GOT3 (cell line): ENCODE measurements at places on chromosomes 5 and 9.

GRCh38 chr5:180114304-180115003 lies 42.9 kb upstream of the RNF130 start:
- DNase-seq, result no peak

- no peak for DNase-seq
Observed at GRCh38 chr5:135693371-135693955, 114.7 kb upstream of the CXCL14 start.

GRCh38 chr5:154648706-154649105 lies 106.5 kb upstream of the LARP1 start:
- no peak for DNase-seq

- DNase-seq, result no peak
Observed at GRCh38 chr5:141515946-141516671, 27.2 kb downstream of the PCDHGC5 start.

GRCh38 chr9:5515261-5515650 lies 4.9 kb downstream of the PDCD1LG2 start:
- no peak for DNase-seq

GRCh38 chr9:98410185-98410697 lies 154.8 kb upstream of the TBC1D2 start:
- DNase-seq, result no peak

GRCh38 chr9:69204326-69204725 lies 30.2 kb downstream of the TJP2 start:
- no peak for DNase-seq

GRCh38 chr9:107243742-107244141 lies 39.3 kb upstream of the RAD23B start:
- DNase-seq, result no peak

- DNase-seq, result no peak
Observed at GRCh38 chr9:13292782-13293181, 13.3 kb upstream of the MPDZ start.

DNA sequence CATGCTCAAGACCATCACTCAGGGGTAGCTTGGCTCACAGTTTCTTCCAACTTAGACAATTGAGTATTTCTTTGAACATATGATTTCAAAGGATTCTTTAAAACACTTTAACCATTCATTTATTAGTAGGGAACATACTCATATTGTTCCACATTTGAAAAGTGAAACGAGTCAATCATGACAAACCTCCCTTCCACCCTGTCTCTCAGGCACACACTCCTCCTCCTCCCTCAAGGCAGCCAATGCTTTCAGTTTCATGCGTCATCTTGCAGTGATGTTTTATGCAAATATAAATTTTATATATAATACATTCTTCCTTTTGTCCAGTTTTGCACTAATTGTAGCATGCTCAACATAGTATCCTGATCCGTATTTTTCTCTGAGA lies 126.0 kb upstream of the BOD1 start:
- DNase-seq, result no peak

- no peak for DNase-seq
Observed at GRCh38 chr5:107563959-107564544, 106.7 kb downstream of the EFNA5 start.

- DNase-seq, result no peak
Observed at GRCh38 chr5:32541241-32541640, 44.1 kb upstream of the SUB1 start.

- DNase-seq, result no peak
Observed at GRCh38 chr5:133847301-133847700, 121.1 kb downstream of the C5orf15 start.

GRCh38 chr9:15606643-15607472 lies 54.0 kb downstream of the CCDC171 start:
- no peak for DNase-seq

GRCh38 chr9:134046894-134047681 lies 20.7 kb downstream of the BRD3 start:
- DNase-seq, result no peak

DNA sequence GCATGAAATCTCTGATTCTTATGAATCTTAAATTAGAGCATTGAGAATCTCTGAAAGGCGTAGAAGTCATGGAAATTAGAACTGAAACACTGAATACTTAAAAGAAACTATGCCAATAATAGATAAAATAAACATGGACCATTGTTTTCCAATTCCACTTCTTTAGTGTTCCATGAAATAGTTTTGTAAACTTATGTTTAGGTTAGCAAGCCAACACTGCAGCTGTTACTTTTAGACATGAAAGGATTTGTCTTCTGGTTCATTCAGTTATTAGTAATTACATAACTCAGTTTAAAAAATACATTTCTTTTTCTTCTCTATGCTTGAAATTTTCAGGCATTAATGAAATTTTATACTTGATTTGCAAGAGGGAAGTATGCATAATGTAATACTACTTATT lies 733.4 kb upstream of the NUDT12 start:
- DNase-seq, result no peak

GRCh38 chr9:27276193-27277030 lies 20.5 kb downstream of the EQTN start:
- no peak for DNase-seq

GRCh38 chr5:1101961-1102713 lies 9.7 kb downstream of the SLC12A7 start:
- no peak for DNase-seq

DNA sequence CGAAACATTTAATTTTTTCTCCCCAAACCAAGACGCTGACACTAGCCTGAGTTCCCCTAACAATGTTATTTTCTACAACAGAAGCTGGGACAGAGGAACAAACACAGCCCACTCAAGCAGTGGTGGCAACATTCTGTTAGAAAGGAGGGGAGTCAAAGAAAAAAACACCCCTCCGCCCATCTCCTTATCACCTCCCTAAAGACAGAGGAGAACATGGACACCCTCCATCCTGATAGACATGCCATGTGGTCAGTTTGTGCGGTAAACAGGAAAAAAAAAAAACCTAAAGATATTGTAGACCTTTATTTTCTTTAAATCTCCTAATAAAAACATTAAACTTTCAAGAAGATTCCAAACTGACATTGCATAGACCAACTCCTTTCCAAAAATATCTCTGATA lies 2.9 kb upstream of the DPM2 start:
- no peak for DNase-seq

DNA sequence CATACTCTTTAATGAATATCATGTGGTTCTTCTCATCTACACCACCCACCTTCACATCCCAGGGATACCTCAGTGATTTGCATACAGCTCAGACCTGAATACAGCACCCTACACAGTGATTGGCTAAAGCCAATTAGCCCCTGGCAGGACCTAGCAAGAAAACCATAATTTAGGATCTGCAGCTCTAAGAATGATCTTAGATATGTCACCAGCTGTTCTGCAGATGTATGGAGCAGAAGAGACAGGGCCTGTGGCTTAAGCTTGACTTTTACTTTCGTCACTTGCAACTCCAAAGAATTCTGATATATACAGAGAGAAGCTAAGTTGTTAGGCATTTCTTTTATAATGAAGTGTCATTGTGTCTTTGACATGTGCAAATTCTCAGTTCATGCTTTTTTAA lies 483.2 kb upstream of the C9orf72 start:
- no peak for DNase-seq

GRCh38 chr5:53557386-53557785 lies 3.1 kb upstream of the NDUFS4 start:
- DNase-seq, result no peak

- no peak for DNase-seq
Observed at GRCh38 chr9:84780385-84780784, 110.9 kb downstream of the NTRK2 start.

- DNase-seq, result no peak
Observed at GRCh38 chr9:113449376-113449775, 14.2 kb upstream of the RGS3 start.

GRCh38 chr5:36436306-36436705 lies 134.6 kb upstream of the RANBP3L start:
- no peak for DNase-seq
